ENCODE measurements at places on chromosomes 4 and X.

DNA sequence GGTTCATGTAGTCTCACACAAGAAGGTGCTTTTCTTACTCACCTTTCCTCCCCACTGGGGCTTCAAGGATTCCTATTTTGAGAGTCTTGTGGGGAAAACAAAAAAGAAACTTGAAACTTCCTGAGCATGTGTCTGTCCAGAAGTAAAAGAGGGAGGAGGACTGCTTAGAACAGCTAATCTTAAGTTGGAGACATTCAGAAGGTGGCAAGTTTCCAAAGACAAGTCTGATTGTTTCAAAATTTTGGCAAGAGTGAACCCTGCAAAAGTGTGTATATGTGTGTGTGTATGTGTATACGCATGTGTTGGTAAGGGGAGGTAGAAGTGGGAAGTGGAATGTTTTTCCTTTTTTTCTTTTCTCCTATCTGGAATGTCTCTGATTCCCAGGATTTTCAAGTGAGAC is 189.0 kb upstream of the FRMPD4 start:
- DNase-seq = no peak

DNA sequence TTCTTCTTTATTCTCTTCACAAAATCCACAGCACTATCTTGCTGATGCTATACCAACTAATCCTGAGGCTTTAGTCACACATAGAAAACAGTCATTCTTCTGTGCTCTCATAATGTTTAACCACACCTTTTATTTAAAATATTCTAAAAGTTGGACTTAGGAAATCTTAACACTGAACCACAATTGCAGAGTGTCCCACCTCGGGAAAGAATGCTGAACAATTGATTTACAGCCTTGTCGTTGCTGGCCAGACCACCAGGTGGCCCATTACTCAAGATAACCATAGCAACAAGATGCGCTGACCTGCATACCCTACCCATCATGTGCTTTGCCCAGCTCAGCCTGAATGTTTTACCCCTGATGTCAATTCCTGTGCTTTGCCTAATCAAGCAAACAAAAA is 100.8 kb downstream of the ARSJ start:
- DNase-seq = no peak

- DNase-seq = no peak
Observed at GRCh38 chr4:15868826-15869413, 69.6 kb downstream of the FGFBP1 start.

DNA sequence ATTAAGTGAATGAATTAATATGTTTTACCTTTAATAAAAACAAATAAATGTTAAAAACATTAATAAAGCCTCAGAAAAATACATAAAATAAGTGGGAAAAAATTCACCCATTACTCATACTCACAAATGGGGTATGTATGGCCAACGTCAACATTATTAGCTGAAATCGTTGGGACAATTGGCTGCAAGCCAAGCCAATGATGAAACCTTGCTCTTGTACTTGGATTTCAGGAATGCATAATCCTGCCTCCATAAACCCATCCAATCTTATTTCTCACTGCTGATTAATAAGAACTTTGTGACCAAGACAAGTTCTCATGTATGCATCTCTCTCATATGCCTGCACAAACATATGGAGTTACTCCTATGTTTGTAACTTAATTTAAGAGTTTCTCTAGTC is 35.3 kb upstream of the ADAMTS3 start:
- DNase-seq = no peak

GRCh38 chr4:169070071-169070894 is 60.2 kb upstream of the CBR4 start:
- no peak for DNase-seq

- DNase-seq = no peak
Observed at GRCh38 chr4:115058533-115058932, 54.9 kb downstream of the NDST4 start.

DNA sequence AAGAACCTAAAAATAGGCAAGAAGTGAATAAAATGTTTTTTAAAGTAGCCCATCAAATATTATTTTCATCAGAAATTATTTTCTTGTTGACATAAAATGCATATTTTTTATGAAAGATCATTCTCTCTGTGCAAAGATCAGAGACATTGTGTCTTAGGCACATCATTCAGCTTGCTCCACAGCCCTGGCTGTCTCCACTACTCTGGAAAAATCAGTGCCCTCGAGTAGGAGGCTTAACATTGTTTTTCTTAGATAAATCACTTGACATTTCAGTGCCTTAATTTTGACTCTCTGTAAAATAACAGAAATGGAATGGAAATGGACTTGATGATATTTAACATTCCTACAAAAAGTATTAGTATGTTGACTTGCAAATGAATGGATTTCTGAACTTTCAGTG is 77.9 kb downstream of the FAT4 start:
- no peak for DNase-seq

GRCh38 chr4:128633067-128633466 is 176.4 kb upstream of the JADE1 start:
- no peak for DNase-seq

DNA sequence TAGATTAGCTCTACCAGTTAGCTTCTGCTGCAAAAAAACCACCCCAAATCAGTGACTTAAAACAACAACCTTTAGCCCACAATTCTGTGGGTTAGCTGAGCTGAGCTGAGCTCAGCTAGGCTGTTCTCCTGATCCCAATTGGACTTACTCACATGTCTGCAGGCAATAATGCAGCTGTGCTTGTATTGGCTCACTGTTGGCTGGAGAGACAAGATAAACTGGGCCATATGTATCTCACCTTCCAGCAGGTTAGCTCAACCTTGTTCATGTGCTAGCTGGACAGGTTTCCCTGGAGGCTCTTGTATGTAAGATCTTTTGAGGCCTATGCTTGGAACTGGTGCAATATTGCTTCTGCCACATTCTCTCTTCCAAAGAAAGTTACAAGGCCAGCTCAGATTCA is 261.5 kb upstream of the ADGRL3 start:
- DNase-seq = no peak

DNA sequence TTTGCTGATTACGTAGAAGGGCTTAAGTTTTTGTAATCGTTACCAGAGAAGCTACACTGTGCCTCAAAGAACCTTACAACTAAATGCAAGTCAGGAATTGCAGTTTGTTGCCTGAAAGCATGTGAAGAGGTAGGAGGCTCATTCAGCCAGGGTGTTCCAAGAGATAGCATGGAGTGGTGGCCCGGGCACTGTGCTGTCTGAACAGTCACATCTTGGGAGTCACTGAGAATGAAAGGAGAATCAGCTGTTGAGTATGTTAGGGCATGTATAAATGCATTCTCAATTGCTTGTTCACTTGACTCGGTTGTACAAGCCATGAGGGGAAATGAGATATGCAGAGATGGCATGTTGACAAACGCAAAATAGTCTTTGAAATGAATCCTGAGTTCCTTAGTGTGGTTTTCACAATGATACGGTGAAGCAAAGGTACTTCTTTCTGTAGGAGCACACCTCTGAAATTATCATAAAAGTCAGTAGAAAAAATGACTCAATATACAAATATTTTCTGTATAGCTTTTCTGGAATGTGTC is 161.0 kb downstream of the DCTD start:
- DNase-seq = no peak

DNA sequence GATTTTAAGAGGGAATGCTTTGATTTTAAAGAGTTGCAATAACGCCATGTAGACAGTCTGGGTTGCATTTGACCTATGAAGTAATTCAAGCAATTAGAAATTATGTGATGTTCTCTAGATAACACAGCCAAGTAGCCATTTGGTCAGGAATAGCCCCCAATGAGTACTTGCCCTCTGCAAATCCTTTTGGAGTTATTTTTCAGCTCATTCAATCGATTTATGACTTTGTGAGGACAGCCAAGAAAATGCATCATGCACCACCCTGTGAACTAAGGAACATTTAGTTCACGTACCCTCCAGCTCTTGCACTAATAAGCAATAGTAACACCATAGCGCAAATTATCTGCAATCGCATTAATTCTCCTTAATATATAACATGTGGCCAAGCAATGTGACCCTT is 552.6 kb upstream of the INTU start:
- DNase-seq = no peak

- no peak for DNase-seq
Observed at GRCh38 chrX:39826813-39827543, 270.8 kb downstream of the BCOR start.

DNA sequence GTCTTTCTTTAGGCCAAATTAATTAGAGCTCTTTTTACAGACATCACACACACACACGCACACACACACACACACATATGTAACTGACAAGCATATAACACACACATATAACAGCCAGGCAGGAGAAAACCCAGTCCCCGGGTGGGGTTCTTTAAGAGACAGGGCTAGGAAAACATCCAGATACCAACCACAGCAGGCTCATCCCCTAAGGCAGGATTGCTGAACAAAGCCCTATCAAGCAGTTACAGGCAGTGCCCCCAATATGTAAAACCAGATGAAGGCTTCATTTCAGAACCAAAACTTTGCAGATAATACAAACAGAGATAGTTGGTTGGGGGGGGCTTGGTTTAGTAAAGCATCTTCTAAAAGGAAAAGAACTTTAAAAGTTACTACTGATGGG is 18.0 kb upstream of the FAM47E start:
- DNase-seq = no peak

DNA sequence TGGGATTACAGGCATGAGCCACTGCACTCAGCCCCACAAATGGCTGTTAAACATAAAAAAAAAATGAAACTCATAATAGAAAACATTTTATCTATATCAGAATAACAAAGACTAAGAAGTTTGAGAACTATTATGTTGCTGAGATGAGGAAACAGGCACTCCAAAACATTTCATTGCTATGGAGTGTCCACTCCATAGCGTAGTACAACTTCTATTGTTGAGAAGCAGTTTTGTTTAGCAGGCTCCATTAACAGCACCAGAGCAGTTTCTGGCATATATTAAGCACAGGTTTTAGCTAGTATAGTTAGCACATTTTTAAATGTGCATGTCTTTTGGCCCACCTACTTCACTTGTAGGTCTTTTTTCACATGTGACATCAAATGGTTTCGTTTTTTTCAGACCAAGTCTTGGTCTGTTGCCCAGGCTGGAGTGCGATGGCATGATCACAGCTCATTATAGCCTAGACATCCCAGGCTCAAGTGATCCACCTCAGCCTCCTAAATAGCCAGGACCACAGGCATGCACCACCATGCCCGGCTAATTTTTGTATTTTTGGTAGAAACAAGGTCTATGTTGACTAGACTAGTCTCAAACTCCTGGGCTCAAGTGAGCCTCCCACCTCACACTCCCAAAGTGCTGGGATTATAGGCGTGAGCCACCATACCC is 5.8 kb downstream of the HMGB2 start:
- DNase-seq = no peak

GRCh38 chr4:24674279-24674678 is 89.9 kb upstream of the DHX15 start:
- DNase-seq = no peak

DNA sequence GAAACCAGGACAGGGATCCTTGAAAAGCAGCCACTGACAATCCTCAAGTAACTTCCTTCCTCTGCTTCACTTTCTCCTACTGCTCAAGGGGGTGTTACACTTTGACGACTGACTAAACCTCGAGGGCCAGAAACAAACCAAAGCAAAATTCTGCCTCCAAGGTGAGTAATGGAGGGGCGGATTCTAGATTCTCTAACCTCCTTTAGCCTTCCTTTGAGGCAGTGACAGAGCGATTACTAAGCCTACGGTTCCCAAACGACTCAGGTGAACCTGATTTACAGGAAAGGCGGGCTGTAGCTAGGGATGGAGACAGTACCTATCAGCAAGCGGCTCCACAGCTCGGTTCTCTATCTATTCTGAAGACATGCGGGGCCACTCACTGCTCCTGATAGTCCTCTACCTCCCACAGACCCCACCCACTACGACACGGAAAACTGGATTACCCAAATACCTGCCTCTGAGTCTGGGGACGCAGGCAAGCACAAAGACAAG is 487 bp downstream of the TBCK start:
- DNase-seq = no peak

GRCh38 chr4:16521156-16521915 is 295.1 kb upstream of the TAPT1 start:
- no peak for DNase-seq

DNA sequence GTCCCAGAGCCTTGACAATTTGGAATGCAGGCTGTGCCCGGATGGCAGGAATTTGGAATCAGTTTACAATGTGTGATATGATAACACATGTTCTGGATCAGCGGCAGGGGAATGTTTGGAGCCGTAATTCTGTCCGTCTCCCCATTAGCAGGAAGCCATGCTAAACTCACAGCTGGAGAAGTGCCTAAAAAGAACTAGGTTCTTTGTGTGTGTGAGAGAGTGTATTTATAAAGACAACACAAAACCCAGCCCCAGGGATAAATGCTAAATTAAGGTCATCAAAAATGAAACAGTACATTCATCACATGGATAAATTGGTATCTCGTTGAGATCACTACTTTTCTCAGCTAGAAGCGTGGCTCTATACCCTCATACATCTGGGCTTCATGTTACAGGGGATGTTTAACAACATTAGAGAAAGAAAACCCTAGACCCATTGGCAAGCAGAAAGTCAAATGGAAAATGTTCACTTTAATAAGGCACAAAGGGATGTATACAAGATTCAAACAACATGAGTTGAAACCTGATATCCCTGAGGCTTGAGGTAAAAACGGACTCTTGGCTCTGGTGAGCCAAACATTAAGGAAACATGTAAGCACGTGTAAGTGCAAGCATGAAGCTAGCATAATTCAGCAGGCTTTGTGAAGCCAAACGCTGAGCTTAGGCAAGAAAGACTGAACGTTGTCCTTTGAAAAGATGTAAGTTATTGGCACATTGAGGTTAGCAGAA is 18.0 kb upstream of the TMEM131L start:
- DNase-seq = no peak

- DNase-seq = no peak
Observed at GRCh38 chrX:95678679-95679078, 1006.0 kb upstream of the DIAPH2 start.

DNA sequence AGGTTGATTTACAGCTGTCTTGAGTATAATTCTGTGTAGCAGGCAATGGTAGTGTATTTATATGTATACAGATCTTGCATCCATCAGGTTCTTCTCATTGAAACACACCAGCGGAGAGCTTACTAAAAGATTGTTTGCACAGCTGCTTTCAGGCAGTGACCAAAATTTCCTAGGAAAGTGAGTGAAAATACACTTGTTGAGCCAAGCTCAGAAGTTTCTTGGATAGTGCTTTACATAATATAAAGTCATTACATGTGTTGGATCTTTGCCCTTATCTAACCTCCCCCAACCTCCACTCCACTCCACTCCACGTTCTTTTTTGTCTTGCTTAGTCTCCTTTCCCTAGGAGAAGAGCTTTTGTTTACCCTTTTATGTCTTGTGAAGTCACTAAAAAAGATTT is 34.1 kb downstream of the CNKSR2 start:
- DNase-seq = no peak

GRCh38 chr4:90982813-90983212 is 855.6 kb downstream of the CCSER1 start:
- no peak for DNase-seq

- DNase-seq = no peak
Observed at GRCh38 chr4:78059524-78059889, 2.4 kb downstream of the FRAS1 start.

DNA sequence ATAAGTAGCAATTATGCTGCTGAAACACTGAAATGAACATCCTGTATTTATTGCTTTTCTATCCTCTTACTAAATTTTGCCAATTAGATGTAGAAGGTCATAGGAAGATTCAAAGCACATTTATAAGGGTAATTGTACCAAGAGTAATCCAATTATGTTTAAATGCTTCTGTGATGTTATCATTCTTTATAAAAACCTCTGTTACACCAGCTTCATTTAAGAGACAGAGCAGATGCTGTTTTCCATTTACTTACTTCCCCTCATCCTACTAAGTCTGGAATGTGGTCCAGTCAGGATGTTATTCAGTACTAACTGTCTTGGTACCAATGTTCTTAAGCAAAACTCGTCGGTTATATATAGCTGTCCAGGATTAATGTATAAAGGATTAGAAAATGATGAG is 539.6 kb downstream of the PDHA2 start:
- no peak for DNase-seq
